HAP-1 (cell line): ENCODE measurements at places on chromosomes 5 and 9.

GRCh38 chr9:107875571-107875980 lies 386.0 kb upstream of the KLF4 start:
- no peak for DNase-seq

DNA sequence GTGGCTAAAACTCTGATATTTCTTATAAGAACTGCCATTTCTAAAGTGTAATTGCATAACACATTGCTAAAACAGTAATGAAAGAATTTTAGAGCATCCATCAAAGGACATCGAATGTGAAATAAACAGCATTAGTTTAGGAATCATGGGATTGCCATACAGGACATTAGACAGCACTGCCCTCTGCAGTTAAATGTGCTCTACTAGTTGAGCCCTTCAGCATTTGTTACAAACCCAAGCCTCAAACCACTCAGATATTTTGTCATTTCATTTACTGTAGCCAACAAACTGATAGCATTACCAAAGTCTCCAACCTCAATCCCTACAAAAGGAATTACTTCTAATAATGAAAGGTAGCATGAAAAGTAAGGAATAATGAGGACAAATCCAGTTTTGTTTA lies 116.8 kb upstream of the COX7C start:
- DNase-seq = no peak

- no peak for DNase-seq
Measured at GRCh38 chr5:10977011-10977410, 216.0 kb upstream of the DAP start.

DNA sequence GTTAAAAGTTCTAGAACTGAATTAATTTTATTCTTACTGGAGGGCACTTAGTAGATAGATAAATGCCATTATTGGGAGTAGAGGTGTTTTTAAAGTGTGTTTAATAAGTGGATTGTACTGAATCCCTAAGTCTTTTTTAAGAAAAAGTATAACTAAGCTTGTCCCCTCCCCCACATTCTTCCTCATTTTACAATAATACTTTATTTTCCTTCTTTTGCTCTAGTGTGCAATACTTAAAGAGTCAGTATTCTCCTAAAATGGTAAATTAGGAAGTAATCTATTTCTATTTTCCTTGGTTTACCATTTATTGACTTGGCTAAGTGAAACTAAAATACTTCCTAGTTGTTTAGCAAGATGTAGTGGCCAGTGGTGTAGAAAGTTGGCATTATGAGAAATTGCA lies 11.6 kb downstream of the UBLCP1 start:
- DNase-seq = no peak

GRCh38 chr5:72878854-72879253 lies 62.4 kb downstream of the TNPO1 start:
- no peak for DNase-seq

GRCh38 chr5:146426853-146427618 lies 20.1 kb upstream of the TCERG1 start:
- DNase-seq = no peak

- no peak for DNase-seq
Measured at GRCh38 chr5:157487358-157487757, 27.3 kb downstream of the NIPAL4 start.

DNA sequence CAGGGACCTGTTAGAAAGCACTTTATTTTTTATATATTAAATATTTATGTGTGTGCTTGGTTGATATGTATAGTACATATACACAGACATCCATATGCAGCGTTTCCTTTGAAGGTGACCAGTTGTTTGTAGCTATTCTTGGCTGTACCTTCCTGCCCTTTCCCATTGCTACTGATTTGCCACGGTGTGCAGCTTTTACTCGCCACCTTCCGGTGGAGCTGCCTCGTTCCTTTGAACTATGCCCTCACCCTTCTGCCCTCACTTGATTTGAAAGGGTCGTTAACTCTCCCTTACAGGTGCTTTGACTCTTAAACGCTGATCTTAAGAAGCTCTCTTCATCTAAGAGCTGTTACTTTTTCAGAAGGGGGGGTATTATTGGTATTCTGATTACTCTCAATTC lies 20.5 kb downstream of the RGMB start:
- no peak for DNase-seq
